ENCODE measurements at places on chromosomes 1 and 21.

- no peak for DNase-seq
These were observed 12.5 kb upstream of the ABCB10 start for GRCh38 chr1:229570891-229571516.

- DNase-seq = no peak
These were observed 60.7 kb upstream of the DIP2A start for GRCh38 chr21:46397993-46398392.

DNA sequence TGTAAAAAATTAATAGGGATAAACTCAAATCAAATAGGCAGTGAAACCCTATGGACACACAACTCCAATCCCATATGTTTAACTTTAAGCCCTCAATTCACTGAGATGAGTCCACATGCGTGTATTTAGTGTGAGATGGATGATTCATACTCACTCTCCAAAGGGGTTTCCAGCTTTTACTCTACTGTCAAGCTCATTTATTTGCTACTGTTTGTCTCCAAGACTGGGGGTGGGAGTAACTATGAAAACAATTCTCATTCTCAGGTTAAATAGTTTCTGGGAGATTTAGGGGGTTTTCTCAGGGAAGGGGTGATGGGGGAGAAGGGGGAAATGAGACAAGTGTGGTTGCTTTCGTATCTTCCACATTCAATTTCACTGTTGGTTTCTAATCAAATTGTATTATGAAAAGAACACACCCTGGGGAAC is 2.7 kb downstream of the RAB29 start:
- DNase-seq = no peak

DNA sequence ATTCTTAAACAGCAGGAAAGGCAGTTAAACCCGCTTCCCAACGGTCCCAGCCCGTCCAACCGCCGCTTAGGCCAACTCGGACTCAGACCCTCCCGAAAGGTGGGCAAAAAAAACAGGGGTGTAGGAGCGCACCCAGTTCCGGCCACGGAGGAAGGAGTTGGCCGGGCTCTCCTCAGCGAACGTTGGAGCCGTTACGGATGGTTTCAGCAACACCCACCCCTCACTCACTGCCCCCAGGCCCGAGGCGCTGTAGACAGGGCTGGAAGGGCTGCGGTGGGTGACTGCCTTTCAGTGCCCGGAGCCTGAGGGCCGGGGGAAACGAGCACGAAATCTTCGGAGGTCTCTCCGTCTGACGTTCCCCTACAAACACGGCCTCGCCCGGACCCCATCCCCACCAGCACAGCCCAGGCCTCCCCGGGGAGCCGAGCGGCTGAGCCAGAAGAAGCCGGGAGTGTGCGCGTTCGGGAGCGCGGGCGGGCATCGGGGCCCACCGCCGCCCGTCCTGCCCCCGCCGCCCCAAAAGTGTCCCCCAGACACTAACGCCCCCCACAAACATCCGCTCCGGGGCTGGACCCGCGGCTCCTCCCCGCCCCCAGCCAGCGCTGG is 1.3 kb downstream of the KDM5B start:
- peak; percentile 15 for DNase-seq

DNA sequence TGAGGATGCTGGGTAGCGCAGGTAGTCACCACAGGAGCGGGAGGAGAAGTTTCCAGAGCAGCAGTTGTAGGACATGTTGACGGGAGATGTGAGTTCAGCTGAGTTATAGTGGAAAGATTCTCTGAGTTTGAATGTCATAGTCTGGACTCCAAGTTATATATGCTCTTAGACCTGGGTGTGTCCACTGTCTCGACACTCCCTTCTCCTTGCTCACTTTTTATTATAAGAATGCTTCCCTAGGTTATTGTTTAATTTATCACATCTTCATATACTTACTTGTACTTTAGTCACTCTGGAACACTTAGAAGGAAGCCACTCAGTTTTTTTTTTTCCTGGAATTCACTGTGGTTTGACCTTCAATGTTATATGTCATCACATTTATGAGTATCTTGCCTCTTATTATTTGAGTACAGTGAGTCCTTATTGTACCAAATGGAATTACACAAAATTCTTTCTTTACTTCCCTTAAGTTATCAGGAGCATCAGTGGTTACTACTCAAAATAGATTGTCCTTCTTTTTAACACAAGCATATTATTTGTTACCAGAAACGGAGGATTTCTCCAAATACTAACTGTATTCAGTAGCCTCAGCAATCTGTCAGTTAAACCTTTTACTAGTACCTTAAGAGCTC is at the start of gene KRTAP13-2:
KRTAP13-2 (minus strand) TSS at position 133 of the 632 bp plus-strand sequence; CDS start at position 75, 58 bp downstream.
- DNase-seq = no peak

DNA sequence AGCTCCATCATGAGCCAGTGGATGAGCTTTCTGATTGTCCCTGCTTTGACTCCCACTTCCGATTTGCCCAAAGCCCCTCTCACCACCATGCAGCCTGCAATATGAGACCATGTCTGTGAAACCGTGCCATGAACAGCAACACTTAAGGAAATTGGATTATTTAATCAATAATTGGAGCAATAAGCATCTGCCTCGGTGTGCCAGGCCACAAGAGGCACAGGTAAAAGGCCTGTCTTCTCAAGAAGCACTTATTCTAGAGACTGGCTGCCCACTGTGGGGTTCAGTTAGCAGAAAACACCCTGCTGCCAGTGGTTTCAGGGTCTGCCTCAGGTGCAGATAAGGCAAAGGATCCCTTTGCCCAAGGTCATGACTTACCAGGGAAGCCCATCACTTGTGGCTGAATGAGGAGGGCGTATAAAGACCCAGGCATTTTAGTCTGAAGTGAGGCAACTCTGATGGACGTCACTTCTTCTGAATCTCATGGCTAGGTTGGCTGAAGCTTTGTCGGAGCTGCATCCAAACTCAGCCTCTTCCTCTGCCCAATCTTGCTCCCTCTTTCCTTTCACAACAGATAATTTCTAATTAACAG is 7.1 kb upstream of the CHI3L2 start:
- DNase-seq = no peak

- no peak for DNase-seq
These were observed 61.4 kb upstream of the LRRC7 start for GRCh38 chr1:69506311-69506710.

GRCh38 chr1:58409890-58410289 is 136.6 kb downstream of the OMA1 start:
- DNase-seq = no peak

DNA sequence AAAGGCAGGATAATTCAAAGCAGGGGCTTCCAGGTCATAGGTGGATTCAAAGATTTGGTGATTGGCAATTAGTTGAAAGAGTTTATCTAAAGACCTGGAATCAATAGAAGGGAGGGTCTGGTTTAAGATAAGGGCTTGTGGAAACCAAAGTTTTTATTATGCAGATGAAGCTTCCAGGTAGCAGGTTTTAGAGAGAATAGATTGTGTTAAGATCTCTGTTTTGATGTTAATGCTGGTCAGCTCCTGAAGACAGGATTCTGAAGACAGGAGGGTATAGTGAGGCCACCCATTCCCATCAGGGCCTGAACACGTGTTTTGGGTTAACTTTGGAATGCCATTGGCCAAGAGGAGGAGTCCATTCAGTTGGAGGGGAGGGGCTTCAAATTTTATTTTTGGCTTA is 6.1 kb upstream of the PTBP2 start:
- DNase-seq = no peak

DNA sequence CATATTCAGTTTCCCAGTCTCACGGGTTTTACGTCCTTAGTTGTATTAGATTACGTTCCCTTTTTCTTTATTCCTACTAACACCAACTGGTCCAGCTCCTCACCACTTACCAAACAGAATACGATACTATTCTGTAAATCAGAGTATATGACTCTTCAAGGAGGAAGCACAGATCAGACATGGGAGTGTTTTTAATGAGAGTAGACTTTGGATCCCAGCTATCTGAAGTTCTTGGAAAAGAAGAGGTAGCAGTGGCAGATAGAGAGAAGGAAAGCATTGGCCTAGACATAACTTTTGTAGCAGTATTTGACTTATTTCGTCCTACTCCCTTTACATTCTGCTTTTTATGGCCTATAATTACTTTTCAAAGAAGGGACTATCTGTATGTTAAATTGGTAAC is 24.1 kb upstream of the PLA2G4A start:
- no peak for DNase-seq

DNA sequence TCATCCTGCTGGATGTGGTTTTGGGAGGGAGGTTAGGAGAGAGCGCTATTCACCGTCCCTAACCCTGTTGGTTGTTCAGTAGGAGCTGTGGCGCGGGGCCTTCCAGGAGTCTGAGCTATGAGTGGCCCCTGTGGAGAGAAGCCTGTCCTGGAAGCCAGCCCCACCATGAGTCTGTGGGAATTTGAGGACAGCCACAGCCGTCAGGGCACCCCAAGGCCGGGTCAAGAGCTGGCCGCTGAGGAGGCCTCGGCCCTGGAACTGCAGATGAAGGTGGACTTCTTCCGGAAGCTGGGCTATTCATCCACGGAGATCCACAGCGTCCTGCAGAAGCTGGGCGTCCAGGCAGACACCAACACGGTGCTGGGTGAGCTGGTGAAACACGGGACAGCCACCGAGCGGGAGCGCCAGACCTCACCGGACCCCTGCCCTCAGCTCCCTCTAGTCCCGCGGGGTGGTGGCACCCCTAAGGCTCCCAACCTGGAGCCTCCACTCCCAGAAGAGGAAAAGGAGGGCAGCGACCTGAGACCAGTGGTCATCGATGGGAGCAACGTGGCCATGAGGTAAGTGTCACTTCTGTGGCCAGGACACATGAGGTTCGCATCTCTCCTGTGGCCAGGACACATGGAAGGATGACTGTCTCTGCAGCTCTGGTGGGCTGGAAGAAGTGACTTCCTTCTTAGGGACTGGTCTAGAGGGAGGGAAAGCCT is 1.2 kb downstream of the ZC3H12A start:
- no peak for DNase-seq

- DNase-seq = no peak
These were observed 131.0 kb upstream of the RUNX1 start for GRCh38 chr21:35179990-35180540.

GRCh38 chr1:39266269-39266668 is 61.8 kb downstream of the MACF1 start:
- DNase-seq = no peak

DNA sequence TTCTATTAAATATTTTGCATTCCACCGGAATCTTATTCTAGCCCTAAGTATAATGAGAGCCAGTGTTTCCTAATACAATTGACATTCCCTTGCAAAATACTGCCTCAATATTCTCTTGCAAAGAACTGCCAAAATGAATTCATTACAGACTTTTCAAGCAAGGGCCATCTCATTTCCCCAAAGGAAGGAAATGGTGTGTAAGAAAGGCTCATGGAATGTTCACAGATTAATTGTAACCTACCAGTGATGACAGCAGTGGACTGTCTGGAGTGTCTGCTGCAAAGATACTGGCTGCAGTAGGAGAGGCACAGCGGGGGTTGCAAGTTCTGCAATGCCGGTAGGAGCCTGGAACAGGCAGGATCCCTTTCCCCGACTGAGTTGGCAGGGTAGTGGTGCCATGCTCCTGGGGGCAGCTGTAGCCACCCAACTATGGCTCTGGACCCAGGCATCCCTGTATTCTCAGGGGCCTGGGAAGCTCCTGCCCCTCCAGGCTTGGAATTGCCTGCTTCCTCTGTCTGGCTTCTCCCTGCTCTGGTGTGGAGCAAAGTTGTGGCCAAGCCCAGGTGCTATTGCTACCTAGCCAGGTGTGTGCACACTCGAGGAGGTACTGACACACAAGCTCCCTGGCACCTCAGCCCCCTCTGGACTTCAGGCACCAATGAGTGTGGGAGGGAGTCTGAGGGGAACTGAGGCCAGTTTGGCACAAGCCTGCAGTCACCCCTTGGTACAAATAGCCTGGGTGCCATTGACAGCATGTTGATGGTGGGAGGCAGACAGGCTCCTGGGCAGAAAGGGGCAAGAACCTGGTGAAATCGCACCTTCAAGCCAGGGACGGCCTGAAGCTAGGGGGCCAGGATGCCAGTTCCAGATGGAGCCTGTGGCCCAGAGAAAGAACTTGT is 1371.0 kb downstream of the KCNT2 start:
- DNase-seq = no peak

GRCh38 chr1:114322734-114323133 is 169.1 kb upstream of the SYT6 start:
- no peak for DNase-seq

DNA sequence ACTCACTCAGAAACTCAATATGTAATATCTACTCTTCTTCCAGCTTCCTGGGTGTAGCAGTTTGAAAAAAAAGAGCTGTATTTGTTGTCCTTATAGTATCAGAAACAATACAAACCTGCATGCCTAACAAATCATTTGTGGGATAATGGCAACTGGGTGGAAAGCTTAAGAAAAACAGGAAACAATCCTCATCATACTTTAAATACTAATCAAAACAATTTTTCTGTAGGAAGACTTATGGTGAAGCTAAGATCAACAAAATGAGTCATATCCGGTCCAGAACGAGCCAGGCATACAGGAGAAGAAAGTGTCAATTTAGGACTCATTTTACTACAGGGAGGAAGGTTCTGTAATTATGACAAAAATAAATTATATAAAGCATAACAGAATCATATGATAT is 181.8 kb upstream of the ADGRL4 start:
- DNase-seq = no peak

DNA sequence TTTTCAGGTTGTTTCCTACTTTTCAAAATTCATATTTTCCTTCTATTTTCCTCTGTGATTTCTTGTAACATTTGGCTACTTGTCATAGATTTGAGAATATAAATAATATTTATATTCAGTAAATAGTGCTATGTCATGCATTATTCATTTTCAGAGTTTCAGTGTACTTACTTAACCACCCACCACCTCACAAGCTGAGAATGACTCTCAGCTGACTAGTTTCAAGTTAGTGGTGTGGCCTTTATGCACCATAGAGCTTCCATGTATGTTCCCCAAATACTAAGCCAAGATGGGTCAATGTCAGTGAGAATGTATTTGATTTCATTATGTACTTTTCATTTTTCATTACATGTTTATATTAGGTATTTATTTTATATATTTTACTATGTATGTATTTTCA is 56.9 kb upstream of the RGS1 start:
- no peak for DNase-seq

- no peak for DNase-seq
These were observed 39.9 kb downstream of the ATF3 start for GRCh38 chr1:212648431-212648830.

DNA sequence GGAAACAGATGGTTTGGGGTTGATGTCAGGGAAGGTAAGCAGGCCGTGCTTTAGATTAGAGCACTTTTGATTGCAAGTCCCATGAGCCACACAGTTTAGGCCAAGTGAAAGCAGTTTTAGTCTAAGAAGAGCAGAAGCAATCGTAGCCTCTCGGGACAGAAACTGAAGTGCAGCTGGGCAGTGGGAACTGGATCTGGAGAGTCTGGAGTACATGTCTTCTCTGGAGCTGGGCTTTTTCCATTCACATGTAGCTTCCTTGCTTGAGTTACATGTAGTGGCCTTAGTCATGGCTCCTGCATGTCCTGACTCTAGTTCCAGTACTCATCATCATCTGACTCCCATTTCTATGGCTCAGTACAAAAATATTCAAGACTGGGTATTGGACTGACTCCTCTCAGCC is 16.7 kb downstream of the CAMTA1 start:
- no peak for DNase-seq

DNA sequence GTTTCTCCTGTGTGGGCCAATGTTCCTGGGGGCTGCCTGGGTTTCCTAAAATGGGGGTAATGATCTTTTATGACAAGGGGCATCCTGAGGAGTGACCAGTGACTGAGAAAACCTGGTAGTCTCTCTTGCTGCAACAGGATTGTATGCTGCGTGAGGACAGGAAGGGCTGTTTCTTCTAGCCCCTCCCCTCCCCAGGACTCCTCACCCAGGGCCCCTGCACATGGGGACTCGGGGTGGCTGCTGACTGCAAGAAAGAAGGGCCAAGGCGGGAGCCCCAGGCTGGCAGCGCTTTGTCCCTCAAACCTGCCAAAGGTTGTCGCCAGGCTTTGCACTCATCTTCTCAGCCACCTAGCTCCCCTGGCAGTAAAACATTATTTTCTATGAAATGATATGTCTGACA is 442.4 kb downstream of the CAMTA1 start:
- no peak for DNase-seq

Data from activated CD4-positive, alpha-beta T cell treated with anti-CD3 and anti-CD28 coated beads, Interleukin-2, amount 10 ng/mL, durations not matched to agents 7 days and 5 days (primary cell).